Bronchus fibroblast of lung (primary cell): ENCODE measurements at places on chromosomes 2 and 18. TPM values are rescaled to one million over a fixed set of nuclear protein-coding genes. Genes with fewer than 3 reads are reported as not detected.

Gene DOCK10
- total RNA-seq: 13.8 and 16.9 TPM in 2 replicates

Gene ALK
- total RNA-seq: not detected in 2 replicates

Gene ITGB6
- total RNA-seq: under 0.01 and 0.17 TPM in 2 replicates

Gene DNAJC5G
- total RNA-seq: not detected in 2 replicates

Gene LRRC30
- total RNA-seq: not detected in 2 replicates

Gene FBLN7
- 1.0 and 2.0 TPM in 2 replicates for total RNA-seq

Gene RPIA
- 2.5 and 3.1 TPM in 2 replicates for total RNA-seq

Gene PIKFYVE
- total RNA-seq: 14.1 and 16.1 TPM in 2 replicates

Gene RTP5
- total RNA-seq: not detected in 2 replicates

Gene MDH1B
- total RNA-seq: 0.34 and 0.45 TPM in 2 replicates
